ENCODE measurements at places on chromosomes 12 and 14.

- DNase-seq = no peak
Measured at GRCh38 chr12:7460375-7461259, 16.7 kb upstream of the CD163L1 start.

DNA sequence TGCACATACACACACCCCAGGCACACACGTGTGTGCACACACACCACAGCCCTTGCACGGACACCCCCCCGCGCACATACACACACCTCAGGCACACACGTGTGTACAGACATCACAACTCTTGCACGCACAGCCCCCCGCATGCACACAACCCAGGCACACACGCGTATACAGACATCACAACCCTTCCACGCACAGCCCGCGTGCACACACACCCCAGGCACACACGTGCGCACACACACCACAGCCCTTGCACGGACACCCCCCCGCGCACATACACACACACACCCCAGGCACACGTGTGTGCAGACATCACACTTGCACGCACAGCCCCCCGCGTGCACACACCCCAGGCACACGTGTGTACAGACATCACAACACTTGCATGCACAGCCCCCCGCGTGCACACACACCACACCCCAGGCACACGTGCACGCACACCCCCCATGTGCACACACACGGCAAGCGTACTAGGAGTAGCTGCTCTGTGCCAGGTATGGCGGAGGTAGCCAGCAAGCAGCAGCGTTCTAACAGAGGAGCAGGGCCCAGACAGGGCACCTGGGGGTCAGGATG lies 18.2 kb upstream of the ANKLE2 start:
- no peak for DNase-seq

DNA sequence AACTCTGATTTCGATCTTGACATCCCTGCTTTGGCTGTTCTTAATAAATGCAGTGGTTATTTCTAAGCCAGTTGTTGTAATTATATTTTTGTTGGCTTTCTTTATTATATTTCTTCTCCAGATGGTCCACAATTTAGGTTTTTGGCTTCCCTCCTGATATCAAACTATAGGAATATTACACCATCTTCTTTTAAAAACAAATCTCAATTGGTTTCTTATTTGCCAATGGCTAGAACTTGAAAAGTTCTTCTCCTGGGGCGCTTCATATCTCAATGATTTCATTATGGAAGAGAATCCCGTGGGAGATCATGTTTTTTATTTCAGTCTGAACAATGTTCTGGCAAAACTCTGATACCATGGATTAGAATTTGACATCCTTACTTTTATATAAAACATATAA lies 292.3 kb downstream of the FLRT2 start:
- no peak for DNase-seq

- DNase-seq = no peak
Measured at GRCh38 chr12:122961531-122962329, 4.5 kb downstream of the ABCB9 start.

- no peak for DNase-seq
Measured at GRCh38 chr12:117188121-117188665, 2.1 kb downstream of the FBXO21 start.

GRCh38 chr14:106209755-106210154 lies 683.4 kb downstream of the TMEM121 start:
- DNase-seq = no peak

DNA sequence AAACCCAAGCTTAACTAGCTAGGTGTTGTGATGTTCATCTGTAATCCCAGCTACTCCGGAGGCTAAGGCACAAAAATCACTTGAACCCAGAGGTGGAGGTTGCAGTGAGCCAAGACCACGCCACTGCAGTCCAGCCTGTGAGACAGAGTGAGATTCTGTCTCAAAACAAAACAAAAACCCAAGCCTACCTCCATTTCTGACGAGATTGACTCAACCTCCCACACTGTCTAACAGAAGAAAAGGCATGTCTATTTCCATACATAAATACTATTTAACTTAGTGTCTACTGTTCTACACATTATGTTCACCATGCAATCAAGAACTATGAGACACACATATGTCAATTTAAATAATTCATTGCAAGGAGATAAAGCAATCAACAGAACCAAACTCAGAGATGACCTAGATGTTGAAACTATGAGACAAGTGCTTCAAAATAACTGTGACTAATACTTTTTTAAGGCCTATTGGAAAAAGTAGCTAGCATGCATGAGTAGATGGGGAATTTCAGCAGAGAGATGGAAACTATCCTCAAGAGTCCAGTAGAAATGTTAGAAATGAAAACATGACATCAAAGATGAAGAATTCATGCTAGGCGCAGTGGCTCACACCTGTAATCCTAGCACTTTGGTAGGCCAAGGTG lies 75.9 kb upstream of the DHRS4 start:
- no peak for DNase-seq

DNA sequence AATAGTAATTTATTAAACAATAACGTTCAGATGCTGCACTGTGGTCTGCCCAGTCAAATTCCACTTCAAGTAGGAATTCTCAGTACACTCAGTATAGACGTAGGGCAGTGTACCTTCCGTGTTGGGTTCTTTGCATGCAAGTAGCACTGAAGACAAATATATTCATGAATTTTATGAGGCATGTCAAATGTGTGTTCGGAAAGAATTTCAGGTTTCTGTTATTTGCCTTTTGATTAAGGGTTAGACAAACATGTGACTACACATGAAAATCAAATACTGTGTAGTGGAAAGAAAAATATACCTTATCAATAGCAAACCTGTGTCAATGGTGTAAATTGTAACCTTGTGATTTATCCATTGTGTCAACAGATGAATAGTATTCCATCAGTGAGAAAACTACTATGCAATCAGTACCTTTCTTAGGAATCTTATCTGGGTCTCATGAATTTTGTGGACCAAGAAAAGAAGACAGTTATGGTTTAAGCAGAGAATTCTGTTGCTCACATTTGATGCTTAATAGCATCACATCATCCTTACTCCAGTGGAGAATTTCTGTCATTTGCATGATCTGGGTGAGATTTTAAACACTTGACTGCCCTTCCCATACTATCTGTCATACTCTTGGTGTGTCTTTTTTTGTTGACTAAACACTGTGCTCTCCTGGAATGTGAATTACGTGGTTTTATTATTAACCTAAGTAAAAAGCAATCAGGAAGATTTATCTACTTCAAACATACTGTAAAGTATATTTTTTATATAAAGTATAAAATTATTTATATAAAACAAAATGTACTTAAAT lies 13.3 kb downstream of the TMEM260 start:
- no peak for DNase-seq

- DNase-seq = peak; percentile 78
Measured at GRCh38 chr14:105168496-105168978, at the start of gene JAG2. Gene JAG2 (minus strand): TSS chr14:105168776. CDS start chr14:105168420, 356 bp downstream.

DNA sequence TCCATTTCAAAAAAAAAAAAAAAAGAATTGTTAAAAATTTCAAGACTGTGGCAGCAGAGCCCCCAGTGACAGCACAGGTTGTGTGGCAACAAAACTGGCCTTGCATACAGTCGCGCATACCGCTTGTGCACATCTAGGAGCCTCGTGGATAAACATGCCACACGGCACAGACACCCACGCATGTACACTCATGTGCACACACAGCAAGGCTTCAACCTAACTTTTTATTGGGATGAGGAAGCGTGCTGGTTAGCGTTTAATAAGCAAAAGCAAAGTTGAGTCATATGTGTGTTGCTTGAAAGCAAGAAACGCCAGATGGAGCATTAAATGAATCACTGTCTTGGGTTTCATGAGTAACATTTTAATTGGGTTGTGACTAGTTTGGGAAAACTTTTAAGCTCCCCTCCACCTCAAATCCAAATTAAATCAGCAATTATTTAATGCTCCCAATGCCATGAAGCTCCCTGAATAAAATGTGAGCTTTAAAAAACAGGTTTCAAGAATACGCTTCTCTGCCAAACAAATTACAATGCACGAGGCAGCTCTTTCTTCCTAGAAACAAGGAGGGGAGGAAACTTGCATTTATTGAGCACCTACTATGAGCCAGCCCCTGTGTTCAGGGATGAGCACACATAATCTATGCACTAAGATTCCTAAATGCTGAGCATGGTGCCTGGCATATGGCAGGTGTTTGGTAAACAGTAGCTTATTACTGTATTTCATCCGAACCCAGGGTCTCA lies 35.7 kb upstream of the EML1 start:
- DNase-seq = no peak

- peak; percentile 51 for DNase-seq
Measured at GRCh38 chr12:85468356-85469157, 188.5 kb downstream of the ALX1 start.

GRCh38 chr12:70271025-70271424 lies 27.8 kb downstream of the CNOT2 start:
- DNase-seq = no peak

GRCh38 chr12:54303640-54304039 lies 2.8 kb upstream of the NFE2 start:
- no peak for DNase-seq

DNA sequence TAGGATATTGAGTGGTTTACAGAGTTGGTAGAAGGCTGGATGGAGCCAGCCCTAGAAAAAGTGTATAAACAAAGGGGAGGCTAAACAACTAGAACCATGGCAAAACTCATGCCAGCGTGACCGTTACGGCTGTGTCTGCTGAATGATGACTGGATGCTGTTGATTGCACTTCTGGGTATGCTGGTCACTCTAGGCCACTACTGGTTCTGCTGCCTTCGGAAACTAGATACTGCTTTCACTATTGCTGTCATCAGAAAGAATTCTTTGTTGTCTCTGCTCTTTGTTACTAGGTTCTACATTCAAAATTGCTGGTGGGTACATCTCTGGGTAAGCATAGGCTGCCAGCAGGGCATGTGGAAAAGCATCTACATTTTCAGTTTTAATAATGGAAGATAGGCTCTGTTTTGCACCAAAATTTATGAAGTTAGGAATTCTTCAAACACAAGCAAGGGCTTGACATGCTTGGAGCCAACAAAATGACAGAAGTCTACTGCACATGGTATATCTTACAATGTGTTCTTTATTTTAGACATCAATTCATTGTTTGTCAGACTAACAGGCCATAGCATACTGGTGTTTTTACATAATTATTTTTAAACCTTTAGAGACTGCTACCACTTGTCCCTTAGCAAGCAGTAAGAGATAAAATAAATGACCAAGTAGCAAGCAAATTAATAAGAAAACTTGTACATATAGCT lies 15.4 kb downstream of the MON2 start:
- DNase-seq = no peak

- no peak for DNase-seq
Measured at GRCh38 chr12:79329933-79330332, 360.8 kb downstream of the PAWR start.

GRCh38 chr14:34243001-34243400 lies 219.0 kb downstream of the SPTSSA start:
- DNase-seq = no peak

DNA sequence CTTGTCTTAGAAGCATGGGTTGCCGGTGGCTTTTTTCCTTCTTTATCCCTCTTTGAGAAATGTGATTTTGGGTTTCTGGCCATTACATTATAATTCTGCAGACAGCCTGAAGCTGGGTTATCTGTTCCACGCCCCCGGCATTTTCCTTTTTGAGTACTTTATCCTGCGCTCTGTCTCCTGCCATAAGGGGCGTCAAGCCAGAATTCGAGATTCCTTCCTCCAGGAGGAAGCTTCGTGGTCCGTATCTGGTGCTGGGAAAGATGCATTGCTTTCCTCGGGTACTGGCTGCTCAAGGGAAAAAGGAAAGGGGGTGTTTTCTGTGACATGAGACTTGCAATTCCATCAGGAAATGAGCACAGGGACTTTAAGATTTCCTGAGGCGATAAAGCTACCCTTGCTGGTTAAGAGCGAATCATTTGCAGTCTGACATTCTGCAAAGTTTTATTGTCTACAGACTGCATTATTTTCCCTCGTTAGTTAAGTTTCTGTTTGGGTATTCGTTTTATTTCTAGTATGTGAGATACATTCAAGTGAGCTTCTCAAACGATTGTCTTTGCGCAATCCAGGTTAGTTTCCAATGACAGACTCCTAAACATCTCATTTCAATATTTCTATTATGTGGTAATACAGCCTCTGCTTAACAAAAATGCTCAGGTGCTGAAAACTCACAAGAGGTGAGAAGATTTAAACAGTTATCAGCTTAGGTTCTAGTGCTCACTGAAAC lies 694 bp downstream of the AKAP5 start:
- DNase-seq = no peak

DNA sequence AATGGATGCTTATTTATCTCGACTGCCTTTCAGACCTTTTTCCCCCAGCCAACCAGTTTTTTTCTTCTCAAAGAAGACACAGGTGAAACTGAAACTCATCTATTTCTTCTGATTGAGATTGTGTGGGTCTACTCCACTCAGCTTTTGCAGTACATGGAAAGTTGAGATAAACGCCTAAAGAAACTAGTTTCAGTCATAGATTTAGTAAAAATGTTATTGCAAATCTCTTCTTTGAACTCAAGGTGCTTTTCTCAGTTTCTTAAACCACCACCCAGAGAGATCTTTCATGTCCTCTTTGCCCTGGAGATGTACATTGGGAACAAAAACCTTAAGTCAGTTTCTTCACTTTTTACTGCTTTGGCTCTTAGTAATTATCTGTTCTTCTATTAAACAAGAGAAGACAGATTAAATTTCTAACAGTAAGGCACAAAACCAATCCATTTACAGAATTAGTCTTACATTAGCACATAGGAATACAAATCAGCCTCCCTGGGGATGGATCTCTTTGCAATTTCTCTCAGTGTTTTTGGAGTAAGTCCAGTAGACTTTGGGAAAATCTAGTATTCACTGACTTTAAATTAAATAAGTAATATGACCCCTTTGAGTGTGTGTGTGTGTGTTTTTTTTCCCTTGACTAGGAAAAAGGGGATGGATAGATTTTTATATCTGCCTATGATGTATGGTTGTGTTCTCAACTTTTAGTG lies 11.6 kb downstream of the FBXW8 start:
- DNase-seq = no peak

GRCh38 chr14:44154874-44155273 lies 352.2 kb downstream of the FSCB start:
- DNase-seq = no peak

- no peak for DNase-seq
Measured at GRCh38 chr14:42921901-42922300, 1315.2 kb downstream of the LRFN5 start.

DNA sequence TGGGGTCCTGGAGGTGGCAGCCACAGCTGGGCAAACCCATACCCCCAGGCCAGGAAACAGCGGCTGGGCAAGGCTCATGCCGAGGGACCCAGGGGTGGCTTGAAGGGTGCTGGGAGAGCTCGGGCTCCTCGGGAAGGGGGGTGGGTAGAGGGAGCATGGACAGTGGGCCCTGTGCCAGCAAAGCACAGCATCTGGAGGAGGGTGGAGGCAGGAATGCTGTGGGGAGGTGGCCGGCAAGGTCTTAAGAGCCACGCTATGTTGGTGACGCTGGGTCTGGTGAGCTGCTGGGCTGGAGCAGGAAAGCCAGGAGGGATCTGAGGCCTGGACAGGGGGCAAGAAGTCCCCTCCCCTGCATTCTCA lies 48.2 kb upstream of the DLK1 start:
- DNase-seq = no peak

- DNase-seq = no peak
Measured at GRCh38 chr12:79527473-79527872, 163.3 kb downstream of the PAWR start.
